Fibroblast of skin of abdomen (primary cell): ENCODE measurements at places on chromosomes 1 and 21.

- DNase-seq: no peak
Observed at GRCh38 chr1:66927528-66927927, 2.7 kb downstream of the MIER1 start.

DNA sequence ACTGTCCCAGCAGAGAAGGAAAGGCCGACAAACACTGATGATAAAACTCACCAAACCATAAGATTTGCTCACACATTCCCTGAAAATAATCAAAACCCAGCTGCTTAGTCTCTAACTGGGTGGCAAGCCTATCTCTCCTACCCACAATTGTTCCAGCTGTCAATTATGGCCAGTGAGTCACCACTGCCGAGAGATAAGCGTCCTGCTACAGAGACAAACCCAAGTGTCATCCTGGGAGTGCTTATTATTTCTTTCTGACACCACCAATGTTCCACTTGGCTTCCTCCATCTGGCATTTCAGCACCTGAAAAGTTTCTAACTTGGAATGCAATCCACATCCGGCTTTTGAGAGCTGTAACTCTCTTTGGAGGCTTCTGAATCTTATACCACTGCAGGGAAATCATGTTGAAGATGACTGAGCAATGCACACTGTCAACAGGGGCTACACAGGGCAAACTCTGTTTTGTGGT, 51.5 kb upstream of the VAV3 start:
- peak; percentile 86 for DNase-seq

- DNase-seq: no peak
Observed at GRCh38 chr1:25526753-25527152, 16.7 kb upstream of the LDLRAP1 start.

GRCh38 chr1:24077278-24077978, 34.5 kb downstream of the MYOM3 start:
- no peak for DNase-seq

DNA sequence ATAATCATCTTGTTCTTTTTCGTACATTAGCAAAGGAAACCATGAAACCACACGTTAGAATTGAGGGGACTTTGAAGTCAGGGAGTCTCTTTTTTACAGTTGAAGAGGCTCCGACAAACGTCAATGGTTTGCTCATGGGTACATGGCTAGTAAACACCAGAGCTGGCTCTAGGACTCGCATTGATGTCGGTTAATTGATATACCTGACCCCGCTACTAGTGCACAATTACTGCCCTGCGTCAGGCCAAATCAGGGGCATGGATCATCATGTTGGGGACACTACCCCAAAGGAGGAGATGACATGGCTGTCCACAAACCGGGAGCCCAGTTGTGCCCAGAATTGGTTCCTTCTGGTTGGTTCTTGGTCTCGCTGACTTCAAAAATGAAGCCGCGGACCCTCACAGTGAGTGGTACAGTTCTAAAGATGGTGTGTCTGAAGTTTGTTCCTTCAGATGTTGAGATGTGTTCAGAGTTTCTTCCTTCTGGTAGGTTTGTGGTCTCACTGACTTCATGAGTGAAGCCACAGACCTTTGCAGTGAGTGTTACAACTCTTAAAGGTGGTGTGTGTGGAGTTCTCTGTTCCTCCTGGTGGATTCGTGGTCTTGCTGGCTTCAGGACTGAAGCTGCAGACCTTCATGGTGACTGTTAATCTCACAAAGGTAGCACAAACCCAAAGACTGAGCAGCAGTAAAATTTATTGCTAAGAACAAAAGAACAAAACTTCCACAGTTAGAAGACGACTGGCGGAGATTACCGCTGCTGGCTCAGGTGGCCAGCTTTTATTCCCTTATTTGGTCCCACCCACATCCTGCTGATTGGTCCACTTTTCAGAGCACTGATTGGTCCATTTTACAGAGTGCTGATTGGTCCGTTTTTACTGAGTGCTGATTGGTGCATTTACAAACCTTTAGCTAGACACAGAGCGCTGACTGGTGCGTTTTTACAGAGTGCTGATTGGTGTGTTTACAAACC, 126.9 kb upstream of the ERRFI1 start:
- DNase-seq: no peak
